ENCODE measurements at places on chromosomes 12 and 14.
A peak's percentile ranks its signal among the peaks of the same experiment; 100 is the strongest.

GRCh38 chr12:67714648-67715047, 66.1 kb downstream of the DYRK2 start:
- no peak for DNase-seq

- DNase-seq = no peak
These were observed 353.3 kb downstream of the GRIN2B start for GRCh38 chr12:13628067-13628466.

- DNase-seq = no peak
These were observed 324.4 kb upstream of the RTL1 start for GRCh38 chr14:101227611-101228594.

GRCh38 chr12:41932470-41932991, 212.1 kb downstream of the GXYLT1 start:
- DNase-seq = peak; percentile 91

- DNase-seq = no peak
These were observed 291.9 kb downstream of the SOX5 start for GRCh38 chr12:23657598-23657997.

- no peak for DNase-seq
These were observed 83.2 kb downstream of the ITPK1 start for GRCh38 chr14:93032421-93032936.

GRCh38 chr12:116727261-116727660, 10.6 kb downstream of the SPRING1 start:
- DNase-seq = no peak

GRCh38 chr12:14454098-14454907, 88.8 kb downstream of the ATF7IP start:
- DNase-seq = no peak

- no peak for DNase-seq
These were observed 375.1 kb upstream of the DDHD1 start for GRCh38 chr14:53528185-53528671.

DNA sequence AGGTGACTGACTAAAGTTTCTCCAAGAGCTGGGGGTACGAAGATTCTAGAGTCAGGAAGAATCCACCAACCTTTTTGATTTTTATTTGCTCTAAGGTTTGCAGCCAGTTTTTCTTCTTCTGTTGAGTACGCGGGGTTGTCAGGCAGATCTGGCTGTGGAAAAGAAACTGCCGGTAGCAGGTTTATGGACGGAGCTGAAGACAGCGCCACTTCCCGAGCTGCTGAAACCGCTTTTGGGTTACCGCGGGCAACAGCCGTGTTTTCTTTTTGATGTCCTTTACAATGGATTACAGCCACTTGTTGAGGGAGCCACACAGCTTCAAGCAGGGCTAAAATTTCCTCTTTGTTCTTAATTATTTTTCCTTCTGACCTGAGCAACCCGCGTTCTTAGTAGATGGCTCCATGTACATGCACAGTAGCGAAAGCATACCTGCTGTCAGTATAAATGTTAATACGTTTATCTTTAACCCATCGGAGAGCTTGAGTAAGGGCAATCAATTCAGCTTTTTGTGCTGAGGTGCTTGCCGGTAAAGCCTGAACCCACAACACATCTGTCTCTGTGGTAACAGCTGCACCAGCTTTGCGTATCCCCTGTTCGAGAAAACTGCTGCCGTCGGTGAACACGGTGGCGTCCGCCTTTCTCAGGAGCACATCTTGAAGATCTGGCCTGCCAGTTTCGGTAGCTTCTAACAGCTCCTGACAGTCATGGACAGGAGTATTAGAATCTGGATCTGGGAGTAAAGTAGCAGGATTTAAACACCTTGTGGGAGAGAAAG, 674.3 kb downstream of the TMEM121 start:
- DNase-seq = no peak

DNA sequence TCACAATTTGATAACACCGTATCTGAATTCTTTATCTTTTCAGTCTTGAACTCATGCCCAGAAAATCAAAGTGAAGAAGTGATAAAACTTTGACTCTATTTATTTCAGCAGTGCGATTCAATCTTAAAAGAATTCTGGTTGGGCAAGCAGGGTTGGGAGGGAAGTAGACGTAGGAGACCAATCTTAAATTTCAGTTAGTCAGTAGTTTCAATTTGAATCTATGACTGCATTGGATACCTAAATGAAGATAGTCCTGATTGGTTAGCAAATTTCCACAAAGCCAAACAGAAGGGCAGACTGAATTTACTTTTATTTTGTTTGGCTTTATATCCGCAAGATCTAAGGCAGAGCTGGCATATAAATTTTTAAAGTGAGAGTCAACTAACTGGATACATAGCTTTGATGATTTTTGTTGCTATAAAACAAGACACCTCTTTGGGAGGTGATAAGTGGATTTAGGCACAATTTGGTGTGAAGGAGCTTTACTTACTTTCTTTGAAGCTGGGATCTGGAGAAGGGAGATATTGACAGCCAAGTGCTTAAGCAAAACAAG, 2.6 kb downstream of the ACSS3 start:
- DNase-seq = no peak

DNA sequence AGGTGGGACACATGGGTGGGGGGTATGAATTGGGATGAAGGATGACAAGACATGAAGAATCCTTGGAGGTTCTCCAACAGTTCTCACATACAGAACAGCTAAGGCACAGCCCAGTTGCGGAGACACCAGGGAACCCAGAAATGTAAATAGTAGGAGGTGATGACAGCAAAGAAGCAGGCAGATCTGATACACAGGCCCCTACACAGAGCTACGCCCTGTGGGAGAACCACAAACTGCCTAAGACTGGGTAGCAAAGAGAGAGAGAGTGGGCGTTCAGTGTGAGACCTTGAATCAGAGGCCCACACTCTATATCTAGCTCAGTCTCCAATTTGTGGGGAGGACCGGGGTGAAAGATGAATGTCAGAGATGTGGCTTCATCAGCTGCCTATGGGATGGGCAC, 9.5 kb upstream of the NUMB start:
- no peak for DNase-seq

GRCh38 chr12:6386491-6386890, 2.5 kb downstream of the LTBR start:
- DNase-seq = no peak

DNA sequence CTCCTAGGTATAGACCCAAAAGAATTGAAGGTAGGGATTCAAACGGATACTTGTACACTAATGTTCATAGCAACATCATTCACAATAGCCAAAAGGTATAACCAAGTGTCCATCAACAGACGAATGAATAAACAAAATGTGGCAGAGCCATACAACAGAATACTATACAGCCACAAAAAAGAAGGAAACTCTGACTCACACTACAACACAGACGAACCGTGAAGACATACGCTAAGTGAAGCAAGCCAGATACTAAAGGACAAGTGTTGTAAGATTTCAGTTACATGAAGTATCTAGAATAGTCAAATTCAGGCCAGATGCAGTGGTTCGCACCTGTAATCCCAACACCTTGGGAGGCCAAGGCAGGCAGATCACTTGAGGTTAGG, 19.1 kb downstream of the CAMKK2 start:
- no peak for DNase-seq

- no peak for DNase-seq
These were observed 14.2 kb downstream of the NOXRED1 start for GRCh38 chr14:77409131-77409533.

GRCh38 chr12:130832561-130833209, 6.4 kb downstream of the STX2 start:
- no peak for DNase-seq

GRCh38 chr12:110002676-110003515, 3.7 kb downstream of the ANKRD13A start:
- DNase-seq = no peak

- DNase-seq = no peak
These were observed 17.7 kb downstream of the AHSA1 start for GRCh38 chr14:77475432-77476115.

DNA sequence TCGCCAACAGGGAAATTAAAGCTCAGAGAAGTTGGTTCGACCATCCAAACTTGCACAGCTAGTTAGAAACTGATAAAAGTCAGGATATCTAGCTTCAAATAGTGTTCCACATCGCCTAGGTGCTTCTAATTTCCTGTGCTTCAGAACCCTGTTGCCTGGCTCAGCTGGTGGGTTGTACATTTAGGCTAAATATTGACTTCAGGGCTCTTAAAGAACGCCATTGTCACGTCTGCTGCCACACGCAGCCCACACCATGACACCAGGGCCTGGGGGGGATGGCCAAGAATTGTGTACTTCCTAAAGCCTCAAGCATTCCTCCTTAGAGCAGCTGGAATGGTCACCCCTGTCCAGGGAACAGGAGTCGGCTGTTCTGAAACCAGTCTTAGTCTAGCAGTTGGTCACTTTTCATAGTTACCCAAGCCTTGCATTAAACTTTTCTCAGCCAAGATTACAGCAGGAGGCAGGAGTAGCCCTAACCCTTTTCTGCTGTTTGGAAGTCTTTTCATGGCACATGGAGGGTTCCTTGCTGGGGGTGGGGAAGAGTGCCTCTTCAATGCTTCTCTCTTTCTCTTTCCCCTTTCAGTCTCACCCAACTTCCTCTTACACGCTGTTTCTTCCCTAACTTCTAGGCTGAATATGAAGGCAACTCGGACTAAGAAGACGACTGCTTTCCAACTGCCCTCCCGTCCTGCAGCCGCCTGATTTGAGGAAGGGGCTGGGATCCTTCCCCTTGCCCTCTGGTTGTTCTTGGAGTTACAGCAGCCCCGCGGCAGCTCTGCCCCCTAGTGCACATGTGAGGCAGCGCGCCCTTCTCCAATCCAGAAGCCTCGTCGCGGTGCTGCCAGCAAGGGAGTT, 17.1 kb downstream of the FOS start:
- no peak for DNase-seq

GRCh38 chr14:104243200-104243599, 104.8 kb downstream of the KIF26A start:
- no peak for DNase-seq
